ENCODE measurements at places on chromosomes 1 and 21.

- DNase-seq: no peak
These were observed 66.4 kb upstream of the CCDC190 start for GRCh38 chr1:162927421-162927820.

DNA sequence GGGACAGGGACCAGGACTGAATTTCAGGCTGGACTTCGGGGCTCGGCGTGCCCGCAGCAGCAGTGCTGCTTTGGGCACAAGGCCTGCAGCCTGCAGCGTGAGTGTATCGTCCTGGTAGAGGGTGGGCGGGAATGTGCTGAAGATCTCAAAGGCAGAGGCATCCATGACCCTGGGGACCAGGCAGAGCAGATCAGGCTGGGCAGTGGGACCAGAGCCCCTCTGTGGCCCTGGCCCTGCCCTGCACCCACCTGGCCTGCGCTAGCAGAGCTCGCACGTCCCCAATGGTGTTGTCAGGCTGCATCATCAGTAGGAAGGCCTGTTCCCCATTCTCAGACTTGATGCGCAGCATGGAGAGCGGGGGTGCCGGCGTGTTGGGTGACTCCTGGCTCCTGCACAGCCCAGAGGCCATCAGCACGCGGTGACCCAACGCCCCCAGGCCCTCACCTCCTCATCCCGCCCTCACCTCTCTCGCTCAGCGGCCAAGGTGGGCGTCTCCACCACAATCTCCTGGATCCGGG lies 2.6 kb downstream of the SH3BGRL3 start:
- no peak for DNase-seq

GRCh38 chr1:180123463-180123936 lies 31.2 kb upstream of the QSOX1 start:
- no peak for DNase-seq

- DNase-seq: no peak
These were observed 53.9 kb downstream of the PRSS38 start for GRCh38 chr1:227869279-227869842.
